Osteoblast (primary cell): ENCODE measurements at places on chromosomes 12 and 14. TPM values are rescaled to one million over a fixed set of nuclear protein-coding genes. Genes with fewer than 3 reads are reported as not detected.

- no peak for DNase-seq
Measured at GRCh38 chr14:35352274-35353233, 52.0 kb downstream of the NFKBIA start.

DNA sequence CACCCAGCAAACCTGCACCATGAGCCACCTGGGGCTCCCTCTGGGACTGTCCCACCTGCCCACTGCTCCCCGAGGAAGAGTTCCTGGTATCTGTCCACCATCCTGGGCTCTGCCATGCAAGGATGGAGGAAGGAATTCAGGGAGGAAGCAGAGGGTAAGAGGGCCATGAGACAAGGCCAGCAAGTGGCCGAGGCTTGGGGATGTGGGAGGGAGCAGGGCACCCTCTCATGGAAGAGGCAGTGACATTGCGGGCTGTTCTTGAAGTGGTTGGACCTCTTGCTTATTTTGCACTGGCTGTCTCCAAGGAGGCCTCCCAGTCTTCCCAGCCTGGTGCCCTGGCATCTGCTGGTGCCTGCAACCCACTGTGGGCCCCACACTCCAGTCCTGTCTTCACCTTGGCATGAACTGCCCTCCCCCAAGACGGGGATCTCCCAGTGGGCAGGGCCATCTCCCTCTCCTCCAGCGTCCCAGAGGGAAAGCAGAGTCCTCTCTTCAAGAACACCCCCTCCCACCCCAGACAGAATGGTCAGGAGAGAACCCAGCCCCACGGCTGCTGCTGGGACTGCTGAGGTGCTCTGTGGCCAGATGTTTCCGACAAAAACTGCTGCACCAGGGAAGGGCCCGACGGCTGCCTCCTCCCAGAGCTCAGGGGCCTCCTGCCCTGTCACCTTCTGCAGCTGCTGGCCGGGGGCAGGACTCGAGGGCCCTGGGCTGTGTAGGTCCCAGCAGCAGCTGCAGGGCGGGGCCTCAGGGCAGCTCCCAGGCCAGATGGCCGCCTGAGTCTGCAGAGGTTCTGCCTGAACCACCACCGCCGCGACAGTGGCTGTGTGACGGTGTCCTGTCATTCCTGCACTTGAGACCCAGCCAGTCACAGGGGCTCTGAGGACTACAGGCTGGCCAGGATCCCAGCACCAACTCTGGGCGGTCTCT lies 1.8 kb upstream of the AKT1 start:
- DNase-seq, result peak; percentile 94

GRCh38 chr12:54032627-54033100 lies at the start of gene HOXC5:
TSS of gene HOXC5 (plus strand) at chr12:54033050. CDS start at chr12:54033123, 73 bp downstream.
- peak; percentile 98 for DNase-seq

DNA sequence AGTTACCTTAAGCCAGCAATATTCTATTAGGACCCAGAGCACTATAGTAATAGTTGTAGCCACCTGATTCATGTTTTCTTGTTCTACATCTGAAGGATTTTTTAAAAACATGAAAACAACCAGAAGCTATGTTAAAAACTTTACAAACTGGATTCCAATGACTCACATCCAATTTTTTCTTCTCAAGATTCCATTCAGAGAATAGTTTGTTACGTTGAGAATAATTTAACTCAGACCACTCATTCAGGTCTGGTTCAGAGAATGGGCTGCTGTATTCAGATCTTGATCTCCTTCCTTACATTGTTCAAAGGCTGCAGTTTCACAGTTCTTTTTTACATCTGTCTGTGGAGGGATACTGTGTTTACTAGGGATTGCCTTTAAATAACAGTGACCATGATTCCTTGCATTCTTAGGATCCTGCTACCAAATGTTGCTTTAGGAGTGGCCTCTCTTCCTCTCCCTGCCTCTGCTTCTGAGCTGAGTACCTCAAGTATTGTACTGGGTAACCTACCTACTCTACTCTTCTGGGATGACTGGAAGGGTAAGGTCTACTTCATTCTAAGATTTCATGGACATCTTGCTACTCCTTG lies 448.0 kb upstream of the FBXO33 start:
- DNase-seq, result no peak

GRCh38 chr12:99767809-99768208 lies 120.3 kb downstream of the GARIN6 start:
- DNase-seq, result no peak

- no peak for DNase-seq
Measured at GRCh38 chr12:53133722-53134121, 30.4 kb downstream of the SOAT2 start.

GRCh38 chr12:119808441-119808840 lies 68.7 kb downstream of the CIT start:
- DNase-seq, result peak; percentile 72

DNA sequence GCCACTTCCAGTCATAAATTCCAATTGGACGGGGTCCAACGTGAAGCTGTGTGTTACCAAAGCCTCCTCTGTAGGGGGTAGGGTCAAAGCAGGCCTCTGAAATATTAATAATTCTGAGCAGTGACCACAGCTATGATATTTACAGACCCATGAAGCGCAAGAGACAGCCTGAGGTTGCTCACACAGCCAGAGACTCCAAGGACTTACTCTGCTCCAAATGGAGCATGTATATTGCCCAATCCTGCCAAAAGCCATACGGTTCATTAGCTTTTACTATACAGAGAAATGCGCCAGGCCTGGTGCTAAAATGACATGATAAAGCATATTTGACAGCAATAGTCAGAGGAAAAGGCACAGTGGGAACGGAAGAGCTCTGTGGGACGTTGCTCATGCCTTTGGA lies 151.3 kb downstream of the PAH start:
- DNase-seq, result no peak

DNA sequence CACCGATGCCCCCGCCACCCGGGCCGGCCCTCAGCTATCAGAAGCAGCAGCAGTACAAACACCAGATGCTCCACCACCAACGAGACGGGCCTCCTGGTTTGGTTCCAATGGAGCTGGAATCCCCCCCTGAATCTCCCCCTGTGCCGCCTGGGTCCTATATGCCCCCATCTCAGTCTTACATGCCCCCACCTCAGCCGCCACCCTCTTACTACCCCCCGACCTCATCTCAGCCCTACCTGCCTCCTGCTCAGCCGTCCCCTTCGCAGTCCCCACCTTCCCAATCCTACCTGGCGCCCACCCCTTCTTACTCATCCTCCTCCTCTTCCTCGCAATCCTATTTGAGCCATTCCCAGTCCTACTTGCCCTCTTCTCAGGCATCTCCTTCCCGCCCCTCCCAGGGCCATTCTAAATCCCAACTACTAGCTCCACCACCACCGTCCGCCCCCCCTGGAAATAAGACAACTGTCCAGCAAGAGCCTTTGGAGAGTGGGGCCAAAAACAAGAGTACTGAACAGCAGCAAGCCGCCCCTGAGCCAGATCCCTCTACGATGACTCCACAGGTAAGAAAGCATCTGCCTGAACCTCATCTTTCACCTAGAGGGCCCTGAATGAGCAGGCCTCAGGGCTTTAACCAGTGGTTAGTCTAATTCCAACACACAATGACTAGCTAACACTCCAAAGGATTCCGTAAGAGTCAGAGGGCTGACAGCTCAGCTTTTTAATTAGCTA lies 851 bp downstream of the YLPM1 start:
- peak; percentile 80 for DNase-seq

- DNase-seq, result no peak
Measured at GRCh38 chr12:54015018-54015931, 6.5 kb downstream of the HOXC8 start.

GRCh38 chr12:132143336-132144071 lies 615 bp downstream of the DDX51 start:
- DNase-seq, result peak; percentile 90

GRCh38 chr14:58961045-58961731 lies 227.3 kb upstream of the DAAM1 start:
- DNase-seq, result peak; percentile 25

GRCh38 chr14:72535485-72535884 lies 358.4 kb downstream of the DPF3 start:
- DNase-seq, result no peak

DNA sequence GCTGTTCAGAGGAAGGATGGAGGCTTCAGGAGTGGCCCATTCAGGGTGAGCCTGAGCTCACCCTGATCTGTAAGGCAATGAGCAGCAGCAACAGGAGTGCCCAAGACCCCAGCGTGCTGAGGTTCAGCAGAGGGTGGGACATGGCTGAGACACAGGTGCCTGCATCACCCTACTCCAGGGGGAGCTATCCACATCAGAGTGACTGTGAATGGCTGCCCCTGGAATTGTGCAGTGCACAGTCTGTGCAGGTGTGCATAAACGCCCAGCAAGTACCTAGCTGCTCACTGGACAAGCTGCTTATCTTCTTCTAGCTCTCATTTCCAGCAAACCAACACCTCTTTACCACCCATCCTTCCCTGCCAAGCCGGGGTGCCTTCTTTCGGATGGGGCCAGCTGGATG lies 140.6 kb upstream of the PRMT8 start:
- DNase-seq, result no peak

- no peak for DNase-seq
Measured at GRCh38 chr12:87511371-87511770, 517.8 kb downstream of the C12orf50 start.

DNA sequence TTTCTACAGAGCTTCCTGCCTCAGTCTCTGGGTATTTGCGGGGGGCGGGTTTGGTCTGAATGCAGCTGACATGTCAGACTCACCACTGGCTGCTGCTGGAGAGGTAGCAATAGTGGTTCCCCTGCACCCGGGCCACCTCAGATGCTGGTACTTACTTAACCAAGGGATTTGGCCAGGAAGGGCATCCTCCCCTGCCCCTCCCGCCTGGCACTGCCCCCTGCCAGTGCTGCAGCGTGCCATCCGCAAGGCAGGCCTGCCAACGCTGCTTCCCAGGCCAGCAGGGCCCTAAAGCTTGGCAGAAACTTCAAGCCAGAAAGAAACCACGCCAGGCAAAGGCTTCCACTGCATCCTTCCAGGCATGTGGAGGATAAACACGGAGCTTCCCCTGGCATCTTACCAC lies 22.1 kb downstream of the RAB35 start:
- peak; percentile 68 for DNase-seq

DNA sequence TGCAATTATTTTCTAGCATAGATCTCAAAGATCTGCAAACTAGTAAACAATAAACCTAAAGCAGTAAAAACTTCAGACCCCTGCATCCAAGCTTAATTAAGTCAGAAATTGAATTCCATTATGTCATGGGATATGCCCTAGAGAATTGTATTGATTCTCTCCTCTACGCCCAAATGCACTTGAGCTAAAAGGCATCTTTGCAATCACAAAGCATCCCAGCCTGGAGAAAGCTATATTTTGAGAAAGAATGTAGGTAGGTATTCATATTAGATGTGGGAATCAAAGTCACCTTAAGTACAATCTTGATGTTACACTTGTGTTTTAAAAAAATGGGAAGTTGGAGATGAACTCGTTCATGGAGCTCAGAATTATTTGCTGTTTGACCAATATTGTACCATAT lies 386.7 kb downstream of the ADAMTS20 start:
- DNase-seq, result no peak

GRCh38 chr12:89525305-89525823 lies 483 bp downstream of the POC1B start:
- DNase-seq, result peak; percentile 81

Gene NRXN3
- total RNA-seq, result 1.8 and 2.5 TPM in 2 replicates

Gene FKBP3
- 17.4 and 17.7 TPM in 2 replicates for total RNA-seq

Gene BBS10
- total RNA-seq, result 9.8 and 11.8 TPM in 2 replicates

Gene LRFN5
- total RNA-seq, result under 0.01 and 0.36 TPM in 2 replicates

Gene SERPINA12
- total RNA-seq, result not detected in 2 replicates

Gene IL22
- not detected in 2 replicates for total RNA-seq

Gene TRPV4
- total RNA-seq, result 3.2 and 5.8 TPM in 2 replicates

Gene FSCB
- total RNA-seq, result not detected in 2 replicates
